ENCODE measurements at places on chromosomes 16 and 17.

GRCh38 chr17:11744696-11745095 is 146.4 kb downstream of the DNAH9 start:
- DNase-seq, result no peak

DNA sequence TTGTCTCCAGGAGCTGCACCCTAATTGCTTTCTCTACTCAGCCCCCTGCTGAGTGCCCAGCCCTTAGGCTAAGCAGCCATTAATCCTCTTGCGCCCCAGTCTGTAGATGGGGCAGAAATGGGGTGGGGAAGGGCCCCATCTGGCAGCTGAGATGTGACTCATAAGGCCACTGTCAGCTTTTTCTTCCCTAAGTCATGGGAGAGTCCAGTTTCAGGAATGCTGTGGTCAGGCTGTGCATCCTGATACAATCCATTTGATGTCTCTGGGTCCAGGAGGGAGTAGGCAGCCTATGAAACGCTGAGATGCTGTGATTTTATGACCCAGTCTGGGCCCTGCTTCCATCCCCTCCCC is 12.3 kb downstream of the PLXDC1 start:
- DNase-seq, result no peak

DNA sequence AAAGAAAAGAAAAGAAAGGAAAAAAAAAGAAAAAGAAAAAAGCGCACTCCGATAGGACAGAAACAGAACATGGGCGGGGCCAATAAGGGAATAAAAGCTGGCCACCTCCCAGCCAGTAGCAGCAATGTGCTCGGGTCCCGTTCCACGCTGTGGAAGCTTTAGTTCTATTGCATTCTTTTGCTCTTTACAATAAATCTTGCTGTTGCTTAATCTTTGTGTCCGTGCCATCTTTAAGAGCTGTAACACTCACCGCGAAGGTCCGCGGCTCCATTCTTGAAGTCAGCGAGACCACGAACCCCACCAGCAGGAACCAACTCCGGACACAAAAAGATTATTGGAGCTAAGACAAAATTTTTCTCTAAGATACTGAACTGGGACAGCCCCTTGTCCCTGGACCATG is 3.1 kb upstream of the ARL5C start:
- DNase-seq, result no peak

- no peak for DNase-seq
Measured at GRCh38 chr16:27793249-27793622, 243.3 kb downstream of the KATNIP start.

- DNase-seq, result no peak
Measured at GRCh38 chr17:75270966-75271232, at the start of gene MIF4GD. TSS of gene MIF4GD (minus strand) at chr17:75271231. CDS start at chr17:75270195, 1,036 bp downstream.

- DNase-seq, result no peak
Measured at GRCh38 chr16:4260360-4260759, 12.5 kb downstream of the TFAP4 start.

DNA sequence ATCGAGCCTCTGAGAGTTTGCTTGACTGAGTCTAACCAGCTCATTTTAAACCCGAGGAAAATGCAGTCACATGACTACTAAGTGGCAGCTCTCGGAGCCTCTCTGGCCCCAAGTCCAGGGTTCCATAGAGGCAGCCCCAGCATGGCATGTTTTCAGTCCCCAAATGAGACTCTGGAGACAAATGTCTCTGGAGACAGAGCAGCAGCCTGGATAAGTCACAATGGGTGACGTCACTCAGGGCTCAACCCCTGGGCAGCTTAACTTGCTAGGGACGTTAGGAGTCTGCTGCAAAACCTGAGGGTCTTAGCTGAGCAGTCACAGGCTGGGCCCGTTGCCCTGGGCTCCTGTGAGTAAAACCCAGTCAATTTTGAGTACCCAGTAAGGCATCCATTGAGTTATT is 6.9 kb upstream of the STH start:
- no peak for DNase-seq

- DNase-seq, result peak; percentile 50
Measured at GRCh38 chr17:38403491-38403890, 24.8 kb upstream of the ARHGAP23 start.

GRCh38 chr17:46977348-46977747 is 1.7 kb downstream of the RPRML start:
- DNase-seq, result peak; percentile 59

DNA sequence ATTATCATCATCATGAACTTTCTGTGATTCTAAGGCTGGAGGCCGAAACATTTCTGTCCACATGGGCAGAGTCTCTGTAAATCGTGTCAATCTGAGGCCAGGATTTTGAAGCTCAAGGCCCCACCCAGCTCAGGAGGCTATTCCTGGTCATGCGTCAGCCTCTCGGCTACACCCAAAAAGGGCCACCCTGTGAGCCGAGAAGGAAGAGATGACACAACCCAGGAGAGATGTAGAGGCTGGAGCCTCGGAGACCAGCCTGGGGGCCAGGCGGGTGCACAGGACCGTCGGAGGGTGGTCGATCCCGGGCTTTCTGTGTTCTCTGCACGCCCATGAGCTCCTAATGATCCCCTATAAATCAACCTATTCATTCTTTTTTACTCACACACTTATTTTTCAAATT is 1.1 kb upstream of the CACNG1 start:
- peak; percentile 73 for DNase-seq

DNA sequence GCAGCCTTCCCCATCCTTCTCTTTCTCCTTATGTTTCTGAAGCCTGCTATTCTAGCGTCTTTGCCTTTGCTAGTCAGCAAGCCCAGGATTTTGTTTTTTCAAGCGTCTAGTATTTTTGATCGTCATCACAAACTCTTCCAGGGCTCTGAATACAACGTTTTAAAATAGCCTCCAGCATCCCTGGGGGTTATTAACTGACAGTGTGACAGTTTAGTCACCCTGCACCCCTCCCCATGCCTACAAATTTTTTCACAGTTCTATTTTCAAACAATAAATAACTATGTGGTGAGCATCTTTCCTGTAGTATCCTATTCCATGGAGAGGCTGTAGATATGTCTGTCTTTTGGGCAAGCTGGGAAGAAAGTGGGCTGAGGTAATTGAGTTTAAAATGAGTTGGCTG is 280.9 kb downstream of the MAP2K4 start:
- DNase-seq, result no peak

- DNase-seq, result no peak
Measured at GRCh38 chr17:73932216-73932749, 271.2 kb upstream of the RPL38 start.

- DNase-seq, result no peak
Measured at GRCh38 chr17:1001640-1002411, 4.9 kb downstream of the TIMM22 start.

DNA sequence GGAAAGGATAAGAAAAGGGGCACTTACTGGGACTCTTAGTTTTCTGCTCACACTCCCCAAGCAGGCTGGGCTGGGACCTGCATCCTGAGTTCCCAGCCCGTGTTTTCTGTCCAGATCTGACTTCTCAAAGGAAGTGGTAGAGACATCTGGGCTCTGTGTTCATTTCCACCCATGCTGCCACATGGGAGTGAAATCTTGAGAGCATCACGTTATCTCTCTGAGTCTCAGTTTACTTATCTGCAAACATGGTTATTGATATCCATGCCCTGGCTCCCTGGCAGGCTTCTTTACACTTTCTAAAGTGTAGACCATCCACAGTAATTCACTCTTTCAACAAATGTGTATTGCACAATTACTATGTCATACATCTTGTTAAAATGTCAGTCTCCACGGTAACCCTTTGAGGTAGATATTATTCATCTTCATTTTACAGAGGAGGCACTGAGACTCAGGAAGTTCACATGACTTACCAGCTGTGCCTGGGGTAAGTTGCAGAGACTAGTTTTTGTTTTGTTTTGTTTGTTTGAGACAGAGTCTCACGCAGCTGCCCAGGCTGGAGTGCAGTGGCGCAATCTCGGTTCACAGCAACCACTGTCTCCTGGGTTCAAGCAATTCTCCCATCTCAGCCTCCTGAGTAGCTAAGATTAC is 3.4 kb downstream of the ZNF688 start:
- DNase-seq, result no peak

DNA sequence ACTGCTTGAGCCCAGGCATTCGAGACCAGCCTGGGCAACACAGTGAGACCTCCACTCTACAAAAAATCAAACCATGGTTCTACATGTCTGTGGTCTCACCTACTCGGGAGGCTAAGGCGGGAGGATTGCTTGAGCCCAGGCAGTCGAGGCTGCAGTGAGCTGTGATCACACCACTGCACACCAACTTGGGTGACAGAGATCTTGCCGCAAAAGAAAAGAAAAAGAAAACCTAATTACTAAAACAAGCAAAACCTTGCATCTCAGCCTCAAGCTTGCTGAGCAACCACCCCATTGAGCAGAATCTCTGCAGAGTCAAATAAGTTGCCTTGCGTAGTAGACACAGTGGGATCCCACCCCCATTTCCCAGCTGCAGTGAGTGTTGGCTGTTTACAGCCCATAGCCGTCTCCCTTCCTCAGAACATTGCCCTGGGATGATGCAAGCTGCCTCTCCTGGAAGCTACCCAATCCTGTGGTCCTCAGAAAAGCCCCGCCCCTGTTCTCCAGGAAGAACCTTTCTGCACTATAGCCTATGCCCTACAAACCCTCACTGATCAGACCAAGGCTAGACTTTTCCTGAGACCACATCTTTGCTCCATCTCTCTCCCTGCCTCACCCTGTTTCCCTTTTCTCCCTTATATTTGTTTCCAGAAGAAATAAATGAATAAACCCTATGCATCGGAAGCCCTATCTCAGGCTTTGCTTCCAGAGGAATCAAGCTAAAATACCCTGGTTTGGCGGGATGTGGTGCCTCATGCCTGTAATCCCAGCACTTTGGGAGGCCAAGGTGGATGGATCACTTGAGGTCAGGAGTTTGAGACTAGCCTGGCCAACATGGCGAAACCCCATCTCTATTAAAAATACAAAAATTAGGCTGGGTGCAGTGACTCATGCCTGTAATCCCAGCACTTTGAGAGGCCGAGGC is 16.7 kb upstream of the ERN2 start:
- no peak for DNase-seq

- DNase-seq, result no peak
Measured at GRCh38 chr17:45931677-45932076, 37.3 kb downstream of the MAPT start.

DNA sequence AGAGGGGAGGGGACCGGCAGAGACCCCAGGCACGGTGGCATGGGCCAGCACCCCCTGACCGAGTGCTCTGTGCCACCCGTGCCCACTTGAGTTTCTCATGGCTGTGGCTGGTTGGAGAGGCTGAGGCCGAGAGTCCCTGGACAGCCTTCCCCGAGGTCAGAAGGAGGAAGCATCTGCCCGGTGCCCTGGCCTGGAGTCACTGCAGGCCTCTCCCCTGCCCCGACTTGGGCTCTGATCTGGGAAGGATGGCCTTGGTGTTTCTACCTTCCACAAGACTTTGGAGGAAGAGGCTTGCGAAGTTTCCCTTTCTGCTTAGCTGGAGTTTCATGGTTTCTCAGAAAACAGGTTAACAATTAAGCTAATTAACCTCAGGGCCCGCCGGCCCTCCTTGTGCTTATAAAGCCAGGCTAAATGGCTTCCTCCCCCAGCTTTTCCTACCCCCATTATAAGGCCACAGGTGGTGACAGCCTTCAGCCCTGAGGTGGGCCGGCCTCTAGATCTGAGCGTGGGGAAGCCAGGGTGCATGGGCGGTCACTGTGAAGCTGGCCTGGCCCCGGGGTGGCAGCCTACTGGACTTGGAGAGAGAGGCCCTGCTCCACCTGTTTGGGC is 17.3 kb downstream of the LLGL2 start:
- no peak for DNase-seq

DNA sequence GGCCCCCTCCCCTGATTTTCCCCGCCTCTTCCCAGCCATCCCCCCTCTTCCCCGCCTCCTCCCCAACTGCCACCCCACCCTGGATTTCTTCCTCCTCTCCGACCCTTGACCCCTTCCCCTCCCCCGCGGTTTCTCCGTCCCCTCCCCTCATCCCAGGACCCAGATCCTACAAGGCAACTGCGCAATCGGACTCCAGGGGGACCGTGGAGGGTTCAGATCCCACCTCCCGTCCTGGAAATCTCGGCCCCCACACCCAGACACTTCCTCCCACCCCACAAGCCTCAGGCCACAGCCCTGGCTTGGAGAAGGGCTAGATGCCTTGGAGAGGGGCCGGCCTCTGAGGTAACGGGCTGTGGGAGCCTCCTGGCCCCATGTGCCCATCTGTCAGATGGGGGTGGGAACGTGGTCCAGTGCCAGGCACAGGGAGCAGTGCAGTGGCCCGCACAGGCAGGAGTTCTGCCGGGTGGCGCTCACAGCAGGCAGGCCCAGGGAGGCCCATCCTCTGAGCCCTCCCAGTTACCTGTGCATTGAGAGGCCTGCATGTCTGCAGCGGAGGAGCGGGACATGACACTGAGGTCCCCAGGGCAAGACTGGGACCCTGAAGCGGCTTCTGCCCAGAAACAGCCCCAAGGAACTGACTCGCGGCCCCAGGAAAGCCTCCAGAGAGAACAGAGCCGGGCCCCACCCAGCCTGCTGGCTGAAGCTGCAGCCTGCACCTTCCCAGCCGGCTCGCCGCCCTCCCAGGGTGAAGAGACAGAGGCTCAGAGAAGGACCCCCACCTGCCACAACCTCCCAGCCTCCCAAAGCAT is 16.7 kb downstream of the ZNF423 start:
- DNase-seq, result no peak

DNA sequence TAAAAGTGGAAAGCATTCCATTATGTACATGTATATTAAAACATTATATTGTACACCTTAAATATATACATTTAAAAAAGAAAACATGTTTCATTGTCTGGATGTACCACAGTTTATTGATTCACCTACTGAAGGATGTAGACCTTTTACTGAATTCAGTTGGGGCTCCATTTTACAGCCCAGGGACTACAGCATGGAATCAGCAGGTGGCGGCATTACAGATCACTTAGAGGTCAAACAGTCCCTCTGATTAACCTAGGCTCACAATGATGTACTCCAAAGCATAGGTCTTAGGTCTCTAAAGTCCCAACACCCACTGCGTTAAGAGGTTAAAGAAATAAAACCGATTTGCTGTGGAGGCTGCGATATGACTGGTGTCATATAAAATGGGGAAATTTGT is 490.9 kb downstream of the SHISA9 start:
- DNase-seq, result no peak

- no peak for DNase-seq
Measured at GRCh38 chr16:79679334-79679733, 78.8 kb upstream of the MAF start.

DNA sequence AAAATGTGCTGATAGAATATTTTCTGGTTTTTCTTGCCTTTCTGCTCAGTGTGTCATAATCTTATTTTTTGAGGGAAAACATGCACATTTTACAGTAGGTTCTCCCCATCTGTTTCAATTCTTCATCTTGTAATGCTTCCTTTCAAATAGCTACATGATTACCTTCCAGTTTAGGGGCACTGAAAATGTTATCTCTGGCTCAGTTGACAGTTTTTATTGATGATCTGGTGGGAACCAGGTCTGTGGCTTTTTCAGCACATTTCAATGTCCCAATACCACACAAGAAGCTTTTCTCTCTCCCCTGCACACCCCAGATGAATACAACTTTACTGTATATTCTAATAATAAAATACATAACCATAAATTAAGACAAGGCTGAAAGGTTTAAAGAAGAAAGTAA is 36.5 kb downstream of the FTO start:
- DNase-seq, result no peak
